ENCODE measurements at places on chromosomes 5 and 9.

GRCh38 chr5:91357806-91358205 lies 25.3 kb downstream of the ARRDC3 start:
- DNase-seq, result no peak

GRCh38 chr9:134661791-134662142 lies 20.2 kb downstream of the COL5A1 start:
- no peak for DNase-seq

DNA sequence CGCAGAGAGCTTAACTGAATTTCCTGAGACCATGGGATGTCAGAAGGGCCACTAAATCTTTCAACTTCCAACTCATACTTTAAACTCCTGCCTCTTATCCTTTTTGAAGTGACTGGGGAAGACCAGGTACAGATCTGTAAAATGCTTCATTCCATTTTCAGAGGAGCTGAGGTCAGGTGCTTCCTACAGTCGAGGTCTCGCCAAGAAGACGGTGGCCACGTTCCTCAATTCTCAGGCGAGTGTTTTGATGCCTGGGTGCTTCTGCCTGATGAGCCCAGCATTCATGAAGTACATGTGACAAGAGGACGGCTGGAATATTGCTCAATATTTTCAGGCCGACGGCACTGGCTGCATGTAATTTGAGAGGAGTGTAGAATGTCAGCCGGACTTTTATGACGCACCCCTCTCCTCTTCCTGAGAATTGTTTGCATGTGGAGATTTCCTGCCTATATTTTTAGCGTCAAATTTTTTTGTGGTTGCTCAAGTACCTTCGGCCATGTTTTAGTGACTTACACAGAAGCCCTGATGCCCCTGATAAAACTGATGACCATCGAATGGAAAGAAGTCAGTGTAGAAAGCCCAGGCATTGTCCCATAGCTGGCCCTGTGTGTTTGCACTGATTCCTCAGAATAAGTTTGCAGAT lies 38.8 kb upstream of the GLRX start:
- no peak for DNase-seq

DNA sequence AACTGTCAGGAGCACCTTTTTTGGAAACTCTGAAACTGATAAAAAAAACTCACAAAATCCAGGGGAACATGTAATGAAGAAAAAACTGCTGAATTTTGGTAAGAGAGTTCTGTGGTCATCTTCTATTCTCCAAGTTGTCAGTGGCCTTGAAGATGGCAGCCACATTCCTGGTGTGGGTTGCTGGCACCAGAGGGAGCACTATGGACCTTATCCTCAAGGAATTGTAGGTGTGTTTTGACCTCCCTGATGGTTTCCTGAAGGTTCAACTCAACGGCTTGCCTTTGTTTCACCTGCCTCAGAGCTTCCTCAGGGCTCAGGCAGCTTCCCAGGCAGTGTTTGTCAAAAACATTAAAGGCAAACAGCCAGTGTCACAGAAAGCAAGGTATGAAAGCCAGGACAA lies 2.2 kb upstream of the SLC38A9 start:
- DNase-seq, result no peak

DNA sequence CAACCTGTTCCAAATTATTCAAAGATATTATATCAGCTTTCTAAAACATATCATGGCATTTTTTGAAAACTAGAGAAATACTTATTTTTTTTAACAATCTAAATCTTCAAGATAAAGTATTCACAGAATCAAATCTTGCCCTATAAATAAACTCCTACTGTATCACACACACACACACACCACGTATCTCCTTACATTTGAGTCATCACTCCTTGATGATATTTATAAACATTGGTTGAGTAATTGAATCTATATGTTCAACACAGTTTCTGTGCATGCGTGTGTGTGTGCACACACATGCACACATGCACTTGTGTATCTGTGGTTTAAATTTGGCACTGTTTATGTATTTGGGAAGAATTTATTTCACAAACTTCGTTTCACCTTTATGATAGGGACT lies 1716.4 kb downstream of the EFNA5 start:
- no peak for DNase-seq

Measured in stimulated activated CD4-positive, alpha-beta T cell treated with anti-CD3 and anti-CD28 coated beads, Interleukin-15, amount 100 ng/mL, for 48 hours (primary cell).